LHCN-M2 (cell line): ENCODE measurements at places on chromosomes 3 and 15. TPM values are rescaled to one million over a fixed set of nuclear protein-coding genes. Genes with fewer than 3 reads are reported as not detected.
A peak's percentile ranks its signal among the peaks of the same experiment; 100 is the strongest.

GRCh38 chr3:168885028-168885427 lies 778.5 kb downstream of the MECOM start:
- DNase-seq, result peak; percentile 78

The RPUSD2 gene
- total RNA-seq, result 11.5 and 12.6 TPM in 2 replicates

The CSTA gene
- 0.46 TPM in 1 of 2 replicates, not detected in the other for total RNA-seq

The ACTRT3 gene
- total RNA-seq, result 6.1 and 6.5 TPM in 2 replicates
